ENCODE measurements at places on chromosomes 3 and 15.

DNA sequence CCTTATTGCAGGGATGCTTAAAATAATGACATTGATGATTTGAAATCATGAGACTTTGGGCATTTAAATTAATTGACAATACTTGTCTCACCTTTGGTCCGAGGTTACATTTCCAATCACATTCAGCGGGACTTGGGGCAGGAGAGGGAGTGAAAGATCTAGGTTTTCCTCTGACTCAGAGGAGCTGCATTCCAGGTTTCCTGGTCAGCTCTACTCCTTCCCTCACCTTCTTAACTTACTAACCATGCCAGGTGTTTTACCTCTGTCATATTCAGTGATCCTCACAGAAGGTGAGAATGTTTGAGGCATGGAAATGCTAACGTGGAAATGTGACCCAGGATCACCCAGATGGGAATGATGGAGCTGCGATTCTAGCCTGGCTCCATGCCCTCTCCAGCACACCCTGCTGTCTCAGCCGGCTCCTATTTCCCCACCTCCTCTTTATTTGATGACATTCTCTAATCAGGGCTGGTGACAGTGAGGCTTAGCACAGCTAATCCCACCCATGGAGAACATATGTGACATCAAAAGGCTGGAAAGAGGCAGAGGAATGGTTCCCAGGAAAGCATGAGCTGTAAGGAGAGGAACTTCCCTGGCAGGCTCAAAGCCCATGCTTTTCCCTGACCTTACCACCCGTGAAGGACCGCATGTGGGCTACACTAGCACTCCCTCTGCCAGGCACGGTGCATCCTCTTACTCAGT is 38.7 kb downstream of the THSD4 start:
- DNase-seq, result no peak

- no peak for DNase-seq
These were observed 365.1 kb upstream of the SLCO3A1 start for GRCh38 chr15:91488452-91488851.

DNA sequence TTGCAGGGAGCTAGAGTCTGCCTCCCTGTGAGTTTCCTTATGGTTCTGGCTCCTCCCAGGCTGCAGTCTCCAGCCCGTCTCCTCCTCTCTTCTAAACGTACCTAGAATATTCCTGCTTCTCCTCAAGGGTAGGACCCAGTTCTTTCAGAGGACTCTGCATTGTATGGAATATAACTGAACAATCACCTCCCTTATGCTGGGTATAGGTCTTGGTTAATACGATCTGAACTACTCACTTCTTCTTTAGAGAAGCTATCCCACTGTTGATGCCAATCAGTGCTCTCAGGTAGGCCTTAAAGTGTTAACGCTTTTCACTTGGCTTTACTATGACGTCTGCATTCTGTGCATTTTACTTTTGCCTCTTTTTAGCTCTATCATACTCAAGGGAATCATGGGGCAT is 98.5 kb downstream of the WNT7A start:
- DNase-seq, result no peak

GRCh38 chr15:68789091-68789490 is 31.6 kb downstream of the ANP32A start:
- DNase-seq, result no peak

GRCh38 chr3:170605490-170605889 is 19.6 kb upstream of the SLC7A14 start:
- DNase-seq, result no peak

GRCh38 chr3:133860519-133860918 is 35.2 kb downstream of the RAB6B start:
- no peak for DNase-seq

DNA sequence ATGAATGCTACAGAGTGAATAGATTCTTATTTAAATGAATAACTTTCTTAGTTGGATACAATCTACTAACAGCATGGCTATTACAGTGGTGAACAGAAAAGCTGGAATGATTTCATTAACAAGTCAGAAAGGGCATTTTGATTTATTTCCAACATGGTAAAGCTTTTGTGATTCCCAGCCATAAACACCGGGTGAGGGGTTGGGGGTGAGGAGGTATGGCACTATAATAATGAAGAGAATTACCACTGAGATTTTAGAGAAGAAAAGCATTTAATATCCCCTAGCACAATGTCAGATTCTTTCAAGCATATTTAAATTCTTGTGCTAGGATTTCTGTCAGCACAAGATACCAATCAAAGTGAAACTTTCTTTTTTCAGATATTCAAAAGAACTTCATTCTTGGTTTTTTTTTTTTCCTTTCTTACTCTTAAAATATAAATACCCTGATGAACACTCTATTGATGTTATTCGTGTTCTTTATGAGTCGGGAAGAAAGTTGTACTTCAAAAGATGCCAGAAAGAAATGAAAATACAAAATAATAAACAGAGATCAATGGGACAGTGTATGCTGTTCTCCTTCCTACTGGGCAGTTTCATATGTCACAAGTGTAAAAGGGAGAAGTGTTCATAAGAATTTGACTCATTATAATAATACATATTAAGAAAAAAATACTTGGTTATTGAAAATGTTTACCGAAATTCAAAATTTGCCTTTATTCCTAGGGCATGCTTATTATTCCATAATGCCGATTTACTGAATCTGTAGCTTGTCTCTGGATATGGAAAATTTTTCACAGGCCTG is 522.8 kb downstream of the CADM2 start:
- DNase-seq, result no peak

DNA sequence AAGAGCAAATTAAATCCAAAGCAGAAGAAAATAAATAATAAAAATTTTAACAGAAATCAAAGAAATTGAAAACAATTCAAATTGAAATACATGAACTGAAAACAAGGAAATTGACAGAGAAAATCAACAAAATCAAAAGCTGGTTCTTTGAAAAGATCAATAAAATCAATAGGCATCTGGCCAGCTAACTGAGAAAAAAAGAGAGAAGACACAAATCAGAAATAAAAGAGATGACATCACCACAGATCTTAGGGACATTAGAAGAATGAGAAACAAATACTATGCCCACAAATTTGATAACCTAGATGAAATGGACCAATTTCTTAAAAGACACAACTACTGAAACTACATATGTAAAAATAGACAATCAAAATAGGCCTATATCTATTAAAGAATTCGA is 38.8 kb downstream of the FAM240A start:
- DNase-seq, result no peak

DNA sequence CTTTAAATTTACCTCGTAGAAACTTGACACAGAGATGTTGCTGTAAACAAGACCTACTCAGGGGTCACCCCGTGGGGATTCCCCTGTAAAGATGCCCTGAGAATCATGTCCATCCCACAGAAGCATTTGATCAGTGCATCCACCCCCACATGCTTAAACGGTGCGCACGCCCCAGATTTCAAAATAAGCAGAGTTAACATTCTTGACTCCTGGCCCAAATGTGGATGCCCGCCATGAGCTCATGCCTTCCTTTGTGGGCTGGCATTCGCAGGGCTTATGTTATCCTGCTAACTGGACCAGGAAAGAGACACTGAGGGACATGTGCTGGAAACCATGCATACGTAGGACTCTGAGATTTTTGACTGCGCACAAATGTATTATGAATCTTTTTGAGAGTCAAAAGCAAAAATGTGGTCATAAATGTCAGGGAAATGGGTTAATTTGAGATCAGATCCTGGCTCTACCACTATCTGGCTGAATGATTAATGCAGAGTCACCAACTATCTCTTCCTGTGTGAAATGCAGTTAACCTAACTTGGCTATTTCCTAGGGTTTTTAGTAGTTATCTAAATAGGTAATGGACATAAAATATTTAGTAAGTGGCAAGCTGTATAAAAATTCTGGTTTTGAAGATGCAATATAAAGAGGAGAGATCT is 9.1 kb upstream of the TP63 start:
- no peak for DNase-seq

DNA sequence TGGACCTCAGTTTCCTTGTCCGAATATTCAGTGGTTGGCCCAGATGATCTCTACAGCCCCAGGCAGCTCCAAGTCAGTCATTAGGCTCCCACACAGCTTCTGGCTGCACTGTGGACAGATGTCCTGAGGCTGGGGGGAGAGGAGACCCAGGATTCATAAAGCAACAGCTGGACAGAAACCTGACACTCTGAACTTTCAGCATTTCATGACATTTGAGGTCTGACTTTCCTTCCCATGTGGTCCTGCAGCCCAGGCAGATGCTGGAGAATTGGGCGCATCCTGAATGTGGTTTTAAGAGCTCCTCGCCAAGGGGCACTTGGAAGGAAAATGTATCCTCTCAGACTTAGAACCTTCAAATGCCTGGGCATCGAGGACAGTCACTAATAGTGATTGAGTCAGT is 307.6 kb upstream of the LRRFIP2 start:
- DNase-seq, result no peak

DNA sequence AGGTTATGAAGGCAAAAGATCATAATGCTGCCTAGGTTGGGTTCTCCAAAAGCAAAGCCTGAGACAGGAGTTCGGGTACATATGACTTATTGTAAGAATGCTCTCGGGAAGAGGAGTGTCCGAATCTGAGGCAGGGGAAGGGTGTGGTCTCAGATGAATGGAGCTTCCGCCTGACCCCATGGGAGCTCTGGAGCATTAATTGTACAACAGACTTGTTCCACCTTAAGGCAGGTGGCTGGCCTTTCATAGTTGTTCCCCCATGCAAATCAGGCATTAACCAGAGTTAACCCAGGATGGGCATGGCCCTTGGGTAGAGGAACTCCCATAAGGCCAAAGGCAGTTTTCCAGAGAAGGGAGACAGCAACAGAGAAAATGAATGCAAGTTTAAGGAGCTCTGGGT is 170.6 kb downstream of the MYRIP start:
- no peak for DNase-seq

DNA sequence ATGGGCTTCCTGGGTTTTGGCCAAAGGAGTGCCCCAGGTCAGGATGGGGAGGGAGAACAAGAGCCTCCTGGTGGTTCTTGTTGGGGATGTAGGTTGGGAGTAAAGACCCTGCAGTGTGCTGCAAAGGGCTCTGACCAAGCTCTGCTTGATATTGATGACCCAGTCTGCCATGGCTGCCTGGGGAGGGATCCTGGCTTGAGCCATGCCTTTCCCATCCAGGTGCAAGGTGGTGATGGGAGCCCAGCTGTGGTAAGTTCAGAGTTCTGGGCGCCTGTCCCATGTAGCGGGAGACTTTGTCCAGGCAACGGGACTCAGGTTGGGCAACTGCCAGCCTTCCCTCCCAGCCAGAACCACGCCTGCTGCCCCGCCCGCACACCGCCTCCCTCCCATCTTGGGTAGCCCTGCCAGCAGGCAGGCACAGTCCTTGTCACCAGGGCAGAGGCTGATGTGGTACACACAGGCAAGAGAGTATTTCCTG is 2.6 kb downstream of the GNAI2 start:
- no peak for DNase-seq

GRCh38 chr3:133754973-133755828 is 9.0 kb downstream of the TF start:
- DNase-seq, result no peak

DNA sequence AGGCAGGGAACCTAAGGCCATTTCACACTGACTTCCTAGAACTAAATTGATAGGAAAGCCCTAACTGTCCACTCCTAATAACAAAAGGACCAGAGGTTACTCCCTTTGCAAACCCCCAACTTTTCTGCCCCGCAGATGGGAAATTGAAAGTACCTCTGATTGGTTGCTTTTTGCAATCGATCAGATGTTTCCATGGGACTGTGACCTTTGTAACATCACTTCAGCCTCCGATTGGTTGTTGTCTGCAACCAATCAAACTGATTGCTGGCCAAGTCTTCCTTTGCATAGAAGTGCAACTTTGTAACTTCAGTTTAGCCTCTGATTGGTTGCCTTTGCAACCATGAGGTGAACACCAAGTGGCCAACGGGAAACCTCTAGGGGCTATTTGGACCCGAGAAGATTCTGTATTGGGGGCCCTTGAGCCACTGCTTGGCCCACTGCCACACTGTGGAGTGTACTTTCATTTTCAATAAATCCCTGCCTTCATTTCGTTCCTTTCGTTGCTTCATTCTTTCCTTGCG is 11.3 kb upstream of the KNL1 start:
- no peak for DNase-seq

GRCh38 chr3:99627062-99627826 is 11.2 kb upstream of the COL8A1 start:
- no peak for DNase-seq

- DNase-seq, result no peak
These were observed 57.1 kb downstream of the IQCH start for GRCh38 chr15:67311731-67312130.

DNA sequence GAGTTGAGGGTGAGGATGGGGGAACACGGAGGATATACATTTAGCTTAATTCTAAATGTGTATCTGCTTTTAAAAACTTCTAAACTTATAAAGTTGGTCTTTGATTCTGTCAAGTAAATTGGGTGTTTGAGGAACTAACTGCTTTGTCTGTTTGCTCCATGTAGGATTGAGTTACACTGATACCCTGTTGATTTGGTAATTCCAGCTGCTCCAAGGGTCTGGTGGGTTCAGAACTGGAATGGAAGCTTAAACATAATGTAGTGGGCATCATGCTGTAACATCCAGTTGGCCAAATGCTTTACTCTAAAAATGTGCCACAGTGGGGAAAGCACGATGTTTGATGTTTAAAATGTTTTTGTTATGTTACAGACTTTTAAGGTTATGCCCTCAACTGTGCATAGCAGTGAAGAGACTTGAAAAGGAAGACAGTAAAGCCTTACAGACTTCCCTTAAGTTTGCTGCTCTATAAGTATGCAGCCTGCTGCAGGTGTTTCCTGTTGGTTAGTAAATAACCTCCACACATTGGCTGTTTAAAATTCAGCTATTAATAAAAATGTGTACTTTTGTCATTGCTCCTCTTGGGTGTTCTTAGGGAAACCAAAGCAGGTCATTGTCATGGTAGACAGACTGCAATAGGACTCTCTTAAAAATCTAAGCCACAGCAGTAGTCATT is 5.9 kb upstream of the EDEM1 start:
- peak; percentile 70 for DNase-seq

- no peak for DNase-seq
These were observed 103.4 kb downstream of the TUSC7 start for GRCh38 chr3:116812949-116813348.

DNA sequence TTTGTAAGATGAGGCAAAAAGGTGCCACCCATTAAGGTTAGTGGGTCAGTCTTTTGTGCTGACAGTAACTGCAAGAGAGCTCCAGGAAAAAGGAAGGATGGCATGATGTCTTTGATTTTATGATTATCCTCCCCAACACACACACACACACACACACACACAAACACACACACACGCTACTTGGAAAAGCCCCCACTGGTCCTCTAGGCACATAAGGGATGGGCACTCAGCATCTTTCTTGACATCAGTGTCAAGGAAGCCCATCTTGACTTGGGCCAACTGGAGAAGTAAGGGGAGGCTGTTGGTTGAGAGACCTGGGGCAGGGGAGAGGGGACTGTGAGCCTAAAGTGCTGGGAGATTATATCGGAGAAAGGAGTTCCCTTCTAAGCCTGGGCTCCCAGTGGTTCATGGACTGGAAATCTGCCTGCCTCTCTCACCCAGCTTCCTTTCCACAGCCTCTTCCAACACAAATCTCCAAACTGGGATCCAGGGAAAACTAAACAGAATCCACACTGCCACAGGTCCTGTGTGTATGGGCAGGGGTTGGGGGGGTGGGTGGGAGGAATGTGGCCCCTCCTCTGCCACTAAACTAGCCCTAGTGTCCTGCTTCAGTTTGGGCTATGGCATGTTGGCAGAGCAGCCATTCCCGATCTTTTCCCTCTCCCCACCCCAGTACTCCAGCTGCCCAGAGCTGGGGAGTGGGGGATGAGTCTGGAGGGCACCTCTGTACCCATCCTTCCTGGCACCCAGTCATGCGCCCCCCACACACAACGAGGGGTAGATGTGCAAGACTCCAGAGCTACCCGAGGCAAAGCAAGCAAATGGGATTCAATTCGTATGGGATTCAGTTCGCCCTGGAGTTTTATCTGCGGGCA is 1.6 kb downstream of the AMOTL2 start:
- no peak for DNase-seq
